Nephron progenitor cell (in vitro differentiated cells): ENCODE measurements at places on chromosomes 4 and X.

- peaks cover 13% of the 10 kb centered on the region for H3K27me3 ChIP-seq
- DNase-seq: no peak
- peaks cover 10% of the 10 kb centered on the region for H3K4me1 ChIP-seq
- H3K27ac ChIP-seq: no peak overlapping the region
These were observed 115.8 kb upstream of the SHISA3 start for GRCh38 chr4:42281324-42282020.

GRCh38 chr4:87316961-87317360 lies 5.7 kb downstream of the HSD17B13 start:
- DNase-seq: no peak
- no peak overlapping the region for H3K27ac ChIP-seq
- H3K36me3 ChIP-seq: no peaks in the 10 kb centered on the region
- no peaks in the 10 kb centered on the region for H3K4me1 ChIP-seq
- no peak overlapping the region for H3K4me3 ChIP-seq
- no peaks in the 10 kb centered on the region for H3K27me3 ChIP-seq

GRCh38 chr4:86122404-86122803 lies 237.4 kb downstream of the MAPK10 start:
- no peaks in the 10 kb centered on the region for H3K36me3 ChIP-seq
- no peaks in the 10 kb centered on the region for H3K27me3 ChIP-seq
- no peak for DNase-seq

GRCh38 chr4:168654104-168654847 lies 157.4 kb downstream of the PALLD start:
- H3K36me3 ChIP-seq: peaks cover 6% of the 10 kb centered on the region
- no peaks in the 10 kb centered on the region for H3K27me3 ChIP-seq
- no peak for DNase-seq
- no peak overlapping the region for H3K4me3 ChIP-seq

GRCh38 chr4:150251752-150252190 lies 173.5 kb downstream of the DCLK2 start:
- H3K27me3 ChIP-seq: peaks cover 16% of the 10 kb centered on the region
- peaks cover 24% of the 10 kb centered on the region for H3K36me3 ChIP-seq
- DNase-seq: no peak
